Ascending aorta (tissue), 2 donors: ENCODE measurements at places on chromosomes 2 and 18. TPM values are rescaled to one million over a fixed set of nuclear protein-coding genes. Genes with fewer than 3 reads are reported as not detected.

DNA sequence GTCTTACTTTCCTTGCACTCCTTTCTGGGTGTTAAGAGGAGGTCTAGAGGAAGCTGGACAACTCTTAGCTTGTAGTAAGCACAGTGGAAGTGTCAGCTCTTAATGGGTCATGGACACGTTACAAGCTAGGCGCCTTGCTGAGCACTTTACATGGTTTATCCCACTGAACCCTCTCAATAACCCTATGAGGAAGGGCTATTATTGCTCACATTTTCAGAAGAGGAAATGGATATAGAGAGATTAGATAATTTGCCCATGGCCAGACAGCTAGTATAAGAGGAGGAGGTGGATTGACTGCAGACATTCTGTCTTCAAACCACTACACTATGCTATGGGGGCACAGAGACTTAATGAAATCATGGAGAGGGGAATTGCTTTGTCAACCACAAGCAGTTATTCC, 8.3 kb upstream of the IL1RN start:
- H3K27ac ChIP-seq: no peak overlapping the region
- no peaks in the 10 kb centered on the region for H3K27me3 ChIP-seq
- H3K4me1 ChIP-seq: no peaks in the 10 kb centered on the region
- no peaks in the 10 kb centered on the region for H3K36me3 ChIP-seq
- H3K4me3 ChIP-seq: no peak overlapping the region

DNA sequence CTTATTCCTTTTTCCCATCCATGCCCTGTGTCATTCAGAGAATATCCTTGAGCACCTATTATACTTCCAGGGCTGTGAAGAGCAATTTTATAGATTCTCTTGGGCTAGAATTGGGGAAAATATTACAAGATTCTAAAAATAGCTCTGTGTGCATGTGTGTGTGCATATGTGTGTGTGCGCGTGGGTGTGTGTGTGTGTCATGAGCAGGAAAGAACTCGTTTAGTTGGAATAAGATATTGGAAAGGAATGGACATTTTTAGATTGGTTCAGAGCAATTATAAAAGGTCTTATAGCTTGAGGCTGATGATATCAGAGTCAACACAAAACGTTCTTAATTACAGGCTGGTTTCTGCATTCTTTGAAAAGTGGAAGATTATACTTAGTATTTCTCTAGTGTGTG, 212.1 kb upstream of the COPS8 start:
- H3K4me1 ChIP-seq: no peaks in the 10 kb centered on the region
- H3K36me3 ChIP-seq: no peaks in the 10 kb centered on the region
- no peaks in the 10 kb centered on the region for H3K27me3 ChIP-seq
- no peak for DNase-seq
- H3K27ac ChIP-seq: no peak overlapping the region

DNA sequence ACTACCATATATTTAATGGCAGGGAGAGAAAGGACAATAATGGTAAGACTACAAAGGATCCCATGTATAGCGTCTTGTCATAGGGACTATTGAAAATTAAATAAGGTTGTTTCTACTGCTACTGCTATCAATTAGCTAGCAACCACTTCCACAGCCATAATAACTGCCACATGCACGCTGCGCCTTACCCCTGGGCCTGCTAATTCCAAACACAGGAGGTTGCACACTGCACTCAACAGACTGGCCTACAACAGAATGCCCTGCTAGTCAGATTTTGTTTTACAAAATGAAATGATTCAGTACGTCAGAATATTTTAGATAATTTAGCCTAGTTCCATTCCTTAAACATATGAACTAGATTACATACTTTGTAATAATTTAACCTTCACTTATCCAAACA, 121.0 kb upstream of the SMAD7 start:
- H3K4me1 ChIP-seq: no peaks in the 10 kb centered on the region
- H3K36me3 ChIP-seq: no peaks in the 10 kb centered on the region
- H3K4me3 ChIP-seq: no peak overlapping the region
- H3K27me3 ChIP-seq: no peaks in the 10 kb centered on the region
- H3K27ac ChIP-seq: no peak overlapping the region
- DNase-seq: no peak

DNA sequence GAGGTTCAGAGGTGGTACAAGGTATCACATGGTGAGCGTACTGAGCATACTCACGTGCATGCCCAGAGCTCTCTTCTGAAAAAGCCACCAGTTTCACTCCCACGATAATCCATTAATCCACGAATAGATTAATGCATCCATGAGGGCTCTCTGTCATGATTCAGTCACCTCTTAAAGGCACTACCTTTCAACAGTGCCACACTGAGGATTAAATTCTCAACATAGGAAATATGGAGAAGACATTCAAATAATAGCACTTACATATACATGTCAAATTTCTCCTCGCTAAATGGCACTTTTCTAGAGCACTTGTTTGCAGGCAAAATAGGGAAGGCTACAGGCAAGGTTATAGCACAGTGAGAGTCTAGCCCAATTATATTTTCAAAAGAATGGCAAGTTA, 825.9 kb downstream of the TRIB2 start:
- no peak overlapping the region for H3K4me3 ChIP-seq
- H3K36me3 ChIP-seq: no peaks in the 10 kb centered on the region
- no peak for DNase-seq
- H3K27me3 ChIP-seq: no peaks in the 10 kb centered on the region

- no peaks in the 10 kb centered on the region for H3K4me1 ChIP-seq
- no peak overlapping the region for H3K4me3 ChIP-seq
- DNase-seq: no peak
Observed at GRCh38 chr2:80242355-80242910, 62.1 kb downstream of the LRRTM1 start.

- DNase-seq: peak; percentile 60
- H3K27ac ChIP-seq: peak overlapping the region; percentile 92
- peaks cover 52% of the 10 kb centered on the region for H3K4me1 ChIP-seq
- H3K36me3 ChIP-seq: no peaks in the 10 kb centered on the region
- H3K27me3 ChIP-seq: no peaks in the 10 kb centered on the region
- no peak overlapping the region for H3K4me3 ChIP-seq
Observed at GRCh38 chr2:240992572-240993291, 5.7 kb upstream of the SNED1 start.

- no peaks in the 10 kb centered on the region for H3K27me3 ChIP-seq
- no peaks in the 10 kb centered on the region for H3K36me3 ChIP-seq
- no peak overlapping the region for H3K27ac ChIP-seq
- no peak for DNase-seq
Observed at GRCh38 chr2:46216213-46216612, 81.0 kb upstream of the EPAS1 start.

DNA sequence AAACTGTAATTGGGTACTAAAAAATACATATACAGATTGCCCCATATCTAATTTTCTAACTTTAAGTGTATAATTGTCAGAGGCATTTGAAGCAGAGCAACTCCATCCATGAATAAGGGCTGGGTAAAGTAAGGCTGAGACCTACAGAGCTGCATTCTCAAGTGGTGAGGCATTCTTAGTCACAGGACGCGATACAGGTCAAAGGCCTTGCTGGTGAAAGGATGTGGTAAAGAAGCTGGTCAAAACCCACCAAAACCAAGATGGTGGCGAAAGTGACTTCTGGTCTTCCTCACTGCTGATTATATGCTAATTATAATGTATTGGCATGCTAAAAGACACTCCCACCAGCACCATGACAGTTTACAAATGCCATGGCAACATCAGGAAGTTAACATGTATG, 50.0 kb downstream of the SLC8A1 start:
- no peaks in the 10 kb centered on the region for H3K4me1 ChIP-seq
- no peaks in the 10 kb centered on the region for H3K36me3 ChIP-seq
- no peak for DNase-seq
- H3K27ac ChIP-seq: no peak overlapping the region
- H3K27me3 ChIP-seq: no peaks in the 10 kb centered on the region
- no peak overlapping the region for H3K4me3 ChIP-seq

DNA sequence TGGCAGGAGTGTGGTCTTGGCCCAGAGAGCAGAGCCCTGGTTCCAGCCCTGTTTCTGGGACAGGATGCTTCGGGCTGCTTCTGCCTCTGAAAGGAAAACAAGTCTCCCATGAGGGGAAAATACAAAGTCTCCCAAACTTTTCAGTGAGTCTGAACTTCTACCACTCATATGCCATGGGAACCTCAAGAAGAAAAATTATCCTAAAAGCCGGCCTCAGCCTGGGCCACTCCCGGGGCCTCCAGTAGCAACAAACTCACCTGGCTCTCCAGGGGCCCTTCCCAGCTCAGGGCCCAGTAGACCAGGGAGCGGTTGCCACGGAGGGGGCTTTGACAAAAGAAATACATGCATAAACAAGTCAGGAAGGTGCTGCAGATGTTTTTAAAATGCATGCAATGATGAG, 289.2 kb upstream of the HDAC4 start:
- H3K4me3 ChIP-seq: no peak overlapping the region
- H3K27me3 ChIP-seq: no peaks in the 10 kb centered on the region
- no peaks in the 10 kb centered on the region for H3K4me1 ChIP-seq
- H3K36me3 ChIP-seq: no peaks in the 10 kb centered on the region
- DNase-seq: no peak

GRCh38 chr18:8050616-8051329, 483.7 kb downstream of the PTPRM start:
- no peak overlapping the region for H3K4me3 ChIP-seq
- no peaks in the 10 kb centered on the region for H3K27me3 ChIP-seq
- no peaks in the 10 kb centered on the region for H3K36me3 ChIP-seq
- no peak for DNase-seq

GRCh38 chr18:78138983-78139496, 840.6 kb upstream of the SALL3 start:
- H3K36me3 ChIP-seq: no peaks in the 10 kb centered on the region
- H3K27ac ChIP-seq: no peak overlapping the region
- DNase-seq: no peak
- no peaks in the 10 kb centered on the region for H3K4me1 ChIP-seq
- no peaks in the 10 kb centered on the region for H3K27me3 ChIP-seq
- H3K4me3 ChIP-seq: no peak overlapping the region

GRCh38 chr2:98446850-98447249, 2.2 kb downstream of the INPP4A start:
- peak overlapping the region; percentile 18 for H3K4me3 ChIP-seq
- DNase-seq: no peak
- no peak overlapping the region for H3K27ac ChIP-seq

DNA sequence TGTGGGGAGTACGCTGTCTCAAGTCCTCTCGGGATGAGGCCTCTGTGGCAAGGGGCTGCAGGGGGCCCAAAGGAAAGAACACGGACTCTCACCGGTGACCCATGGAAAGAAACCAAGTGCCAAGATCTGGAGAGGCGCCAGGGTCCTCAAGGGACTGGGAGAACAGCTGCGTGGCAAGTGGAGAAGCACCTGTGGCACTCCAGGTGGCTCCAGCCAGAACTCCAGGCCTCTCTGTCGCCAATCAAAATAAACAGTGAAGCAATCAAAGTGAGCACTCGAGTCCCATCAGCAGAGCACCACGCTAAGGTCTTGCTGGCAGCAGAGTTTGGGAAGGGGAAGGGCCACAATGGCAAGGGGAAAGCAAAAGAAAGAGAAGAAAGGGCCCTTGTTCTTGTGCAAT, 54.7 kb downstream of the BCL2 start:
- no peak overlapping the region for H3K4me3 ChIP-seq
- H3K4me1 ChIP-seq: peaks cover 20% of the 10 kb centered on the region
- H3K27ac ChIP-seq: no peak overlapping the region

- H3K4me3 ChIP-seq: no peak overlapping the region
- H3K4me1 ChIP-seq: no peaks in the 10 kb centered on the region
- H3K36me3 ChIP-seq: no peaks in the 10 kb centered on the region
- H3K27ac ChIP-seq: no peak overlapping the region
- no peak for DNase-seq
Observed at GRCh38 chr2:234593636-234594035, 96.8 kb upstream of the ARL4C start.

GRCh38 chr2:5528706-5529105, 163.5 kb upstream of the SOX11 start:
- H3K4me3 ChIP-seq: no peak overlapping the region
- no peak for DNase-seq
- no peaks in the 10 kb centered on the region for H3K36me3 ChIP-seq
- no peaks in the 10 kb centered on the region for H3K4me1 ChIP-seq
- no peaks in the 10 kb centered on the region for H3K27me3 ChIP-seq

GRCh38 chr2:88451811-88452564, 505 bp downstream of the FOXI3 start:
- DNase-seq: no peak
- H3K36me3 ChIP-seq: no peaks in the 10 kb centered on the region
- H3K27me3 ChIP-seq: peaks cover 12% of the 10 kb centered on the region

DNA sequence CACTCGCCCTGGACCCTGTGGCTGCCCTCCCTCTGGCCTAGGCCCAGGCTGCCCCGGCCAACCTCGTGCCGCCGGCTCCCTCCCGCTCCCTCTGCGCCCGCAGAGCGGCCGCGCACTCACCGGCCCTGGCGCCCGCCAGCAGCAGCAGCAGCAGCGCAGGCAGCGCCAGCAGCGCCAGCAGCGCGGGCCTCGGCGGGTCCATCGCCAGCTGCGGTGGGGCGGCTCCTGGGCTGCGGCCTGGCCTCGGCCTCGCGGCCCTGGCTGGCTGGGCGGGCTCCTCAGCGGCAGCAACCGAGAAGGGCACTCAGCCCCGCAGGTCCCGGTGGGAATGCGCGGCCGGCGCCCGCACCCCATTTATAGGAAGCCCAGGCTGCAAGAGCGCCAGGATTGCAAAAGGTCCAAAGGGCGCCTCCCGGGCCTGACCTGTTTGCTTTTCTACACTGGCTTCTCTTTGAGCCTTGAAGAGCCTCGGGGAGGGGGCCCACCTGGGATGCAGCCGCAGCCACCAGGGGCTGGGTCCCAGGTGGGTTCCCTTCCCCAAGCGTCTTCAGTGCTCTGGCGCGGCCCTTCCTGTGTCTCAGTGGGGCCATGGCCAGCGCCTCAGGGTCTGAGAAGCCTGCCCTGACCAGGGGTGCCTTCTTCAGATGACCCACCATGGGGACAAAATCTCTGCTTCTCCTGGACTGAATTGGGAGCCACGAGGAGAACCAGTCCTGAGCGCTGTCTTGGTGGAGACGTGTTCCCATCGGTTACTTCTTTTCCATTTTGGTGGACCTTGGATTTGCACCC, at the start of gene APOB:
APOB (minus strand) TSS at position 330 of the 789 bp plus-strand sequence; CDS start at position 202, 128 bp downstream.
- peak within 1 kb of the TSS; percentile 92 for H3K27ac ChIP-seq
- peaks cover 11% of the 10 kb centered on the region for H3K4me1 ChIP-seq
- H3K36me3 ChIP-seq: no peaks in the 10 kb centered on the region
- no peaks in the 10 kb centered on the region for H3K27me3 ChIP-seq
- H3K4me3 ChIP-seq: peak within 1 kb of the TSS; percentile 61
- no peak for DNase-seq

GRCh38 chr18:26442126-26442525, 106.2 kb downstream of the KCTD1 start:
- no peaks in the 10 kb centered on the region for H3K36me3 ChIP-seq
- no peaks in the 10 kb centered on the region for H3K4me1 ChIP-seq
- H3K27ac ChIP-seq: no peak overlapping the region
- DNase-seq: no peak
- no peaks in the 10 kb centered on the region for H3K27me3 ChIP-seq
- H3K4me3 ChIP-seq: no peak overlapping the region

The TUBA3E gene
- total RNA-seq: not detected

The SLC1A4 gene
- 19.5 TPM for total RNA-seq

The RASGRP3 gene
- total RNA-seq: 1.6 TPM

The STARD6 gene
- total RNA-seq: not detected

The MREG gene
- total RNA-seq: not detected

The SERPINB3 gene
- 0.21 TPM for total RNA-seq

The FAM124B gene
- total RNA-seq: 13.3 TPM

The REG1B gene
- total RNA-seq: not detected

The CCL20 gene
- not detected for total RNA-seq

The RNF138 gene
- not detected for total RNA-seq

The NDUFV2 gene
- total RNA-seq: 48.6 TPM

The UCN gene
- total RNA-seq: not detected

The ASAP2 gene
- 56.9 TPM for total RNA-seq
